Psoas muscle (tissue), 8 donors: ENCODE measurements at places on chromosomes 11 and 22. TPM values are rescaled to one million over a fixed set of nuclear protein-coding genes. Genes with fewer than 3 reads are reported as not detected.

SCN3B gene
- 15.6 TPM for polyA plus RNA-seq

RAB39A gene
- 0.10 TPM for polyA plus RNA-seq

RASGRP2 gene
- polyA plus RNA-seq, result 14.7 TPM

OR8G5 gene
- polyA plus RNA-seq, result not detected

UCP3 gene
- polyA plus RNA-seq, result 8.9 TPM

GNG3 gene
- polyA plus RNA-seq, result 0.10 TPM

C11orf87 gene
- polyA plus RNA-seq, result not detected

PGA5 gene
- polyA plus RNA-seq, result not detected

PIH1D2 gene
- 1.8 TPM for polyA plus RNA-seq

- no peaks in the 10 kb centered on the region for H3K27me3 ChIP-seq
- H3K36me3 ChIP-seq, result no peaks in the 10 kb centered on the region
- H3K27ac ChIP-seq, result no peak overlapping the region
- peak overlapping the region; percentile 28 for H3K4me3 ChIP-seq
Observed at GRCh38 chr22:49368221-49368975, 459.3 kb downstream of the BRD1 start.

DNA sequence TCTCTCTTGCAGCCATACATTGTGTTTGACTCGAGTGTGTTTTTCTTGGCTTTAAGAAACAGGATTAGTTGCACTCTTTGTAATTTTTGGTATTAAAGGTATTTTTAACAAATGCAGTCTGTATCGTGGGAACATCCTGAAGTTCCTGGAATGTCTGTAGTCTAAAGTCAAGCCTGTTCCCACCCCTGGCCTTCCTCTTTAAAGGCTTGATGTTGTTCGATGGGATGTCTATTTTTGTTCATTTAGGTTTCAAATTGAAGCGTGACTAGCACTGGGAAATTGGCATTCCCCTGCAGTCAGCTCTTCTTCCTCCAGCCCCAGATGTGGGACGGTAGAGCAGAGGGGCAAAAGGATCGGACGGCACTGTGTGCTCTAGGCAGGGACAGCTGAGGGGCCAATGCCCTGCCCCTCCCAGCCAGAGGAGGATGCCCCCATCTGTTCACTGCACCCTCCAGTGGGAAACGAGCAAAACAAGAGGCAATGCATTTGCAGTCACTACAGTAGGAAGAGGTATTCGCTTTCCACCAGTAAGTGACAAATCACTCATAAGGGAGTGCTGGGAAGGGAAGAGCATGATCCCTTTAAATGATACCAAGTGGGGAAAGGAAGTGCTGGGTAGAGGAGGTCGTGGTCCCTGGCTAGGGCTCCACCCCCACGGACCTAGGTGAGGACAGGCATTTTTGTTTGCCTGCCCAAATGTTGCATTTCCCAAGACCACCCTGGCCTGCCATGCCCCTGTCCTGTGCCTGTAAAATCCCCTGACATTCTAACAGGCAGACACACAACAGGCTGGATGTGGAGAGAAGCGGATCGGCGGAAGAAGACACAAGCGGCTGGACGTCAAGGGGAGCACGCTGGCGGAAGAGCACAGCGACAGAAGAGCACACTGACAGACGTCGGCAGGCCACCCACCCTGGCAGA is 47.4 kb upstream of the SEPTIN5 start:
- H3K4me3 ChIP-seq, result no peak overlapping the region
- H3K4me1 ChIP-seq, result peaks cover 7% of the 10 kb centered on the region
- no peak overlapping the region for H3K27ac ChIP-seq
- DNase-seq, result no peak
- H3K36me3 ChIP-seq, result no peaks in the 10 kb centered on the region

DNA sequence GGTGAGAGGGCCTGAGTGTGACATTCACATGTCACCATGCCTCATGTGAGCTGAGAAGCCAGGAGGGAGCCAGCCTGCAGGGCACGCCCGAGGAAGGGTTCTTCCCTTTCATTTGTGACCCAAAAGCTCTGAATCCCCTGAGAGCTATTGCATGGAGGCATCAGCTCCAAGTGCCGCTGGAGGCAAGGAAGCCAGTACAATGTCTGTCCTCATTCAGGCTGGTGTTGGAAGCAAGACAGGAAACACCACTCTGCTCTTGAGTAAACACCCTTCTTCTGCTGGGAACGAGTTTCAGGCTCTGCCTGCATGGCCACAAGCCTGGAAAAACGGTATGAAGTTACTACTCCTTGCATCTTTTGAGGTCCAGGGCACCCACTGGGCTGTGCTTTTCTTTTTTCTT is 83.8 kb upstream of the LARGE1 start:
- H3K36me3 ChIP-seq, result no peaks in the 10 kb centered on the region
- no peak overlapping the region for H3K4me3 ChIP-seq
- no peaks in the 10 kb centered on the region for H3K4me1 ChIP-seq
- DNase-seq, result no peak

GRCh38 chr11:129417458-129417857 is 41.8 kb downstream of the BARX2 start:
- H3K36me3 ChIP-seq, result no peaks in the 10 kb centered on the region
- no peak overlapping the region for H3K4me3 ChIP-seq
- no peak for DNase-seq
- H3K4me1 ChIP-seq, result no peaks in the 10 kb centered on the region

DNA sequence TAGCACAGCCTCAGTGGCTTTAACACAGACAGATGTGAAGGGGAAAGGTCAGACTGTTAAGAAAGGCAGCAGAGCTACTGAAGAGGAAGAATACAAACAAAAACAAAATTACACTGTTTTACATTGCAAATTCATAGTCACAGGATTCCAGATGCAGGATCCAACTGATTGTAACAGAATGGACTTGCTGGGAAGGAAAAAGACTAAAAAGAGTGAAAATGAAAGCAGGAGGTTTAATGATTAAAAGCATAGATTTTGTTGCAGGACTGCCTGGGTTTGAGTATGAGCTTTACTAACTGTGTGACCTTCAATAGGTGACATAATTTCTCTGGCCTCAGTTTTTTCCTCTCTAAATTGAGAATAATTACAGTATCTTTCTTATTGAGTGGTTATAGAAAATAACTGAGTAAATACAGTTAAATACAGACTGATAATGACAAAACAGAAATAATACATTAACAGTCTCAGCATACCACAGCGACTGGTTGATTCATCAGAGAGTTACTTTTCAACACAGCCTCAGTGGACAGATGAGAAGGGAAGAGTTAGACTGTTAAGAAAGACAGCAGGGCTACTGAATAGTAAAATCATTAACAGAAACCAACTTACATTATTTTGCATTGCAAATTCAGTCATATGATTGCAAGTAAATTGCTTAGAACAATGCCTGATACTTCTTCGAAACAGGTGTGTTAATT is 704.2 kb upstream of the TENM4 start:
- H3K36me3 ChIP-seq, result no peaks in the 10 kb centered on the region
- no peaks in the 10 kb centered on the region for H3K4me1 ChIP-seq
- H3K27me3 ChIP-seq, result no peaks in the 10 kb centered on the region
- no peak overlapping the region for H3K27ac ChIP-seq
- no peak for DNase-seq
- H3K4me3 ChIP-seq, result no peak overlapping the region

GRCh38 chr11:86787656-86788055 is 12.7 kb upstream of the PRSS23 start:
- H3K27ac ChIP-seq, result no peak overlapping the region
- H3K27me3 ChIP-seq, result no peaks in the 10 kb centered on the region
- H3K4me1 ChIP-seq, result peaks cover 20% of the 10 kb centered on the region
- DNase-seq, result no peak
- no peak overlapping the region for H3K4me3 ChIP-seq

GRCh38 chr11:73963861-73964260 is 13.0 kb downstream of the DNAJB13 start:
- H3K36me3 ChIP-seq, result no peaks in the 10 kb centered on the region
- H3K4me3 ChIP-seq, result no peak overlapping the region
- peaks cover 7% of the 10 kb centered on the region for H3K4me1 ChIP-seq
- DNase-seq, result no peak

DNA sequence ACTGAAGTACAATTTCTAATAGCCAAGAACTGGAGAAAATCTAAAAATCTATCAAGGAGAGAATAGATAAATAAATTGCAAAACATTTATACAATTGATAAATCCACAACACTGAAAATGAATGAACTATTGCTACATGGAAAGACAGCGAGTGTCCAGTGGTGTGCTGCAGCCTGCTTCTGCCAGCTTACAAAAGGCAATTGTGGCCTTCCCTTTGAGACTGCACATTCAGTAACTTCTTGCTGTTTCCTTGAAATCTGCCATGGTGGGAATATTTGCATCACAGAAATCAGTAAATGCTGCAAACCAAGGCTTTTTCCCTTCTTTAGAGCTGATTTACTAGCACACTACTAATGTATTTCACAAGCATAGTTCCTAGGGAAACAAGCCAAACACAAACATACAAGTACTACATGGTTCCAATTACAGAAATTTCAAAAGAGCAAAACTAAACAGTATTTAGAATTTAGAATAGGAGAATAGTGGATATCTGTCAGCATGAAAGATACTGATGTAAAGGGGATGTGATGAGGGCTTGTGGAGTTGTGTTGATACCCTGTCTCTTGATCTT is 76.9 kb upstream of the TRIM77 start:
- no peaks in the 10 kb centered on the region for H3K27me3 ChIP-seq
- no peaks in the 10 kb centered on the region for H3K36me3 ChIP-seq
- H3K4me3 ChIP-seq, result no peak overlapping the region
- DNase-seq, result no peak
- no peaks in the 10 kb centered on the region for H3K4me1 ChIP-seq

- H3K27me3 ChIP-seq, result no peaks in the 10 kb centered on the region
- H3K4me3 ChIP-seq, result no peak overlapping the region
Observed at GRCh38 chr22:30268331-30268730, 1.7 kb upstream of the OSM start.

DNA sequence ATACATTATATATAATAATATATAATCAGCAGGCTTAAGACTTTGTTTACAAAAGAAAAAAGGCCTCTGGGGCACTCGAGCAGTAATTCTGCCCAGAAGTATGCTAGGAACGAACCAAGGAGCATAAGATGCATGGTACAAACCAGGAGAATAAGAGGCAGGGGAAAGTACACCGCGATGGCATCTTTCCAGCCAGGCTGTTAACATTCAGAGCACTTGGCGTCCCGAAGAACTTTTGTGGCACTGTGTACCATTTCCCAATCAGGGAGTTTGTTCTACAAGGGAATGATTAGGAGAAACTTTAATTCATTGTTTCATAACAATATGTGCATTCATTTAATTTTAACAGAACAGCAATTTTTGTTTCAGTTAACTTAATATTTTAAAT is 125.1 kb downstream of the WT1 start:
- H3K36me3 ChIP-seq, result no peaks in the 10 kb centered on the region
- no peak for DNase-seq
- H3K4me3 ChIP-seq, result no peak overlapping the region
- H3K4me1 ChIP-seq, result no peaks in the 10 kb centered on the region
- no peak overlapping the region for H3K27ac ChIP-seq

DNA sequence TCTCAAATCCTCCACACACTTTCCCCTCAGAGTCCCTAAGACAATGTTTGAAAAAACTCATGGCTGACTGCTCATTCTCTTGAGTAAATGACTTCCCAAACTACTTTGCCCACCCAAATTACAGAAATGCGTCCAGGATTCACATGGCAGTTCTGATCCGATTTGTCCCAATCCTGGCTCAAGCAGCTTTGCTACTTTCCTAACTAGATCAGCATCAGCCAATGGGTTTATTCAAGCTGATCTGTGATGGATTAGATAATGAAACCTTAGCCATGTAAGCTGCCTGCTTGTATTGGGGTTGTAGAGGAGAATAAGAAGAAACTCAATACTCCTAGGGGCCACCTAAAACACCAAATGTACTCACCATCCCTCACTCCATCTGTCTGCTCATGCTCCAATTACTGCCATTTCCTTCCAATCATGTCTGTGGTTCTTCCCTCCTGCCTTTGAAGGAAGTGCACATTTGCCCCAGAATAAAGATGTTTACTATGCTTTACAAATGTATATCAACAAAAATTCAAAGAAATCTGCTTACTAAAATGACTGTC is 6.9 kb downstream of the RBFOX2 start:
- H3K4me3 ChIP-seq, result no peak overlapping the region
- no peaks in the 10 kb centered on the region for H3K36me3 ChIP-seq
- H3K27me3 ChIP-seq, result no peaks in the 10 kb centered on the region
- DNase-seq, result no peak

- no peak overlapping the region for H3K27ac ChIP-seq
- H3K36me3 ChIP-seq, result no peaks in the 10 kb centered on the region
- DNase-seq, result no peak
- no peak overlapping the region for H3K4me3 ChIP-seq
- H3K4me1 ChIP-seq, result no peaks in the 10 kb centered on the region
- no peaks in the 10 kb centered on the region for H3K27me3 ChIP-seq
Observed at GRCh38 chr11:70128435-70128906, 50.4 kb downstream of the ANO1 start.

- no peak overlapping the region for H3K4me3 ChIP-seq
- H3K36me3 ChIP-seq, result no peaks in the 10 kb centered on the region
- H3K27me3 ChIP-seq, result no peaks in the 10 kb centered on the region
- DNase-seq, result no peak
Observed at GRCh38 chr11:12161137-12161536, 50.7 kb downstream of the MICAL2 start.
